Activated CD4-positive, alpha-beta T cell treated with anti-CD3 and anti-CD28 coated beads for 1 hour (primary cell): ENCODE measurements at places on chromosomes 7 and 10.
A peak's percentile ranks its signal among the peaks of the same experiment; 100 is the strongest.

DNA sequence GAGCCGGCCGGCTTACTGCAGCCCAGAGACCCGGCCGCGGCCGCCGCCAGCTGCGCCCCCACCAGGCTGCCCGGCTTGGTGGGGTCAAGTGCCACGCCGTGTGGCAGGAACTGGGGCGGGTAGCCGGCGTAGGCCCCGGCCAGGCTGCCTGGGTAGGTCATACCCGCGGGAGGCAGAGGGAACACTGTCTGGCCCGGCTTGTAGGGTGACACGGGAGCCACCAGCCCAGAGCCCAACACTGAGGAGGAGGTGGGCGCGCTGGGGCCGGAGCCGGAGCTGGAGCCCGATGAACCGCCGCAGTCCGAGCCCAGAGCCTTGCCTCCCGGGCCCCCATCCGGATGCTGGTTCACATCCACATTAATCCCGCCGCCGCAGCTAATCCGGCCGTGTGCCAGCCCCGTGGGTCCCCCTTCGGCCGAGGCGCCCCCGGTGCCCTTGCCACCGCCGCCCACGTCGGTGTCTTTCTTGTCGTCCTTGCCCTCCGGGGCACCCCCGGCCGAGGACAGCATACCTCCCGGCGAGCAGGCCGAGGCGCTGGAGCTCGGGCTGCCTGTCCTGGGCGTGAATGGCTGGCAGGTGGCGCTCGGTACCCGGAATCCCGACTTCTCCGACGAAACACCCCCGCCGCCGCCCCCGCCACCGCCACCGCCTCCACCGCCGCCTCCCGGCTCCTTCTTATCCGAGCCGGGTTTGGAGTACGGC, 2.0 kb downstream of the ZNF503 start:
- DNase-seq: peak; percentile 29

DNA sequence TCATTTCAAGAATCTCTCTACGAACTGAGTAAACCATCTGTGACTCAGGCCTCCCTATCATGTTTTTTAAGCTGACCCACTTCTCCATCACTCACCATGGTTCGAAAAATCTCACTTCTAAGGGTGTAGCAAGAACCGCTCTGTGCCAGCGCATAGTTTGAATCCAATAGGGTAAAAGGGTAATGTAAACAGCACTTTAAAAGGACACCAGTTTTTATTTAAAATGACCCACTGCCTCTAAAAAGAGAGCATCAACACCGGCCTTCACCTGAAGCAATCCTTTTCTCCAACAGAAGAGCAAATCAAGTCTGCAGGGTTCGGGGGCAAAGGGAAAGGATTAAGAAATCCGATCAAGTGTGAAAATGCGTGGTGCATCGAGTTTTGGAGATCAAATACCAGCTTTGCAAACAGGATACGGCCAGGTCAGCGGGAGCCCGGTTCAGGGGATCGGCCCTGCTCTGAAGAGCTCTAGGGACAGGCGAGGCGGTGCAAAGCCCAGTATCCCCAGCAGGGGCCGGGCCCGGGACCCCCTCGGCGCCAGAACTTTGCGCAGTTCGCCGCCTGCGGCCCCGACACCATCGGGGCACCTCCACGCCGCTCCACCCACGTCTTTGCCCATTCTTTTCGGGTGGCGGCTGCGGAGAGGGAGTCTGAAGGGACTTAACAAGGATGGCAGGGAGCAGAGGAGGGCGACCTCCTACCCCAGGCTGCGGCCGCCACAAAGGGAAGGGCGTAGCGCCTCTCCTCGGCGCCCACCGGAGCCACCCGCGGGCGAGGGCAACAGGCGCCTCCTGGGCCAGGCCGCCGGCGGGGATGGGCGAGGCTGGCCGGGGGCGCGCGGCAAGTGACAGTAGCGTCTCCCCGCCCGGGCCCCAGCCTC, 842 bp downstream of the NMT2 start:
- peak; percentile 20 for DNase-seq

GRCh38 chr7:43557831-43558495, 24.9 kb upstream of the STK17A start:
- DNase-seq: no peak

GRCh38 chr7:43042302-43042701, 70.1 kb upstream of the HECW1 start:
- DNase-seq: no peak

GRCh38 chr10:7479861-7480598, 69.2 kb upstream of the SFMBT2 start:
- no peak for DNase-seq

- DNase-seq: no peak
Observed at GRCh38 chr10:98236862-98237261, 31.1 kb downstream of the LOXL4 start.

DNA sequence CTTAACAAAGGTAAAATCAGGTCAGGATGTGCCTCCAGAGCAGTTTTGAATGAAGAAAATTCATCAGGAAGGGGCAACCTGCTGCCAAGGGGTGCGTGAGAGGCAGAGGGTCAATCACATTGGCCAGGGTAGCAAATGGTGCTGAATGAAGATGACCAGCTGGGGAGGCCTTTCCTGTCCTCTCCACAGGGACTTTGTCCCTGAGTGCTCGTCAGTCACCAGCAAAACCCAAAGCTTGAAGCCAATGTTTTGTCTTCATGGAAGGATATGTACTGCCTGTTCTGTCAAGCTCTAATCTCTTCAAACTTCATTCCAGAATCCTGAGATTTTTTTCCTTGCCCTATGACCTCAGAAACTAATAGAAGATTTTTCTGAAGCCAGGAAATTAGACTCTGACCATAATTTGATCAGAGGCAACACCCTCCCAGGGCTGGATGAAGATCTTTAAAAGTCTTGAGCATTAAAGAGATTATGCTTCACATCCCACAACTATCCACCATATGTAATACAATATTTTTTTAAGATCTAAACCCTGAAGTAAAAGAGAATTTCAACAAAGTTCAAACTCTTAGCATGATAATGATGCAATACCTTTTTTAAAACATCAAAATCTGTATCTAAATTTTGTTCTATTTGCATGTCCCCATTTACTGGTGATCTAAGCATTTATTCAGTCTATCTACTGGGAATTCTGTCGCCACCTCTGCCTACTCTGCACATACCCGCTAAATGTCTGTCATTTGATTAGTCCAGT, 243.0 kb downstream of the SNX13 start:
- no peak for DNase-seq

DNA sequence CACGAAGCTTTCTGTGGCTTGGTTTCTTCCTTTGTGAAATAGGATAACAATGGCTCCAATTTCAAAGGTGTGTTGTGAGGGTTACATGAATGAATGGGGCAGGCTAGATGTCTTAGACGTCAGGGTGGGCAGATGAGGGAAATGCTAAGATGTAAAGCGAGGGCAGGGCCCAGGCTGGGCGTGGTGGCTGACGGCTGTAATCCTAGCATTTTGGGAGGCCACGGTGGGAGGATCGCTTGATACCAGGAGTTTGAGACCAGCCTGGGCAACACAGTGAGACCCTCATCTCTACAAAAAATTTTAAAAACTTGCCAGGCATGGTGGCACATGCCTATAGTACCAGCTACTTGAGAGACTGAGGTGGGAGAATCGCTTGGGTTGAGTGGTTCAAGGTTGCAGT, 607.7 kb upstream of the FOXK1 start:
- no peak for DNase-seq

DNA sequence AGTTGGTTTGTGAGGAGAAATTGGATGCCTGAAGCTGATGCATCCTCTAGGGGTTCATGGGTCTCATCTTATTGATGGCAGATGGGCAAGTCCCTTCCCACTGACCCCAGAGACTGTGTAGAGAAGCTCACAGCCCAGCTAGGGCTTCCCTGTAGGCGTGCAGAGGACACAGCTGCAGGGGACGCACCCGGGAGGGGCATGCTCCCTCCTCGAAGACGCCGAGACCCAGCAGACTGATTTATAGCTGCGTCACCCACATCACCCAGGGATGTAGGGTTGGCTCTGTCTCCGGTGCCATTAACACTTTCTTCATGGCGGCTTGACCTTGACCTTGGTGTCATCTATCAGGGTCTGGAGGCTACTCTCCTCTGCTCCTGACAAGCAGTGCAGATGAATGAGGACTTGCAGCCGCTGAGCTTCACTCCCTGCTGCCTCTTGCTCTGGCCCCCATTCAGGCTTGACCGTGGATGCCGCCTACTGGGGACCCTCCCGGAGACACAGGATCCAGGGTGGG, 549.7 kb downstream of the TCERG1L start:
- DNase-seq: no peak

- DNase-seq: no peak
Observed at GRCh38 chr10:30662814-30663213, 33.3 kb upstream of the LYZL2 start.

GRCh38 chr10:32112055-32112454, 55.8 kb upstream of the KIF5B start:
- DNase-seq: no peak
